Occipital lobe (tissue), 3 donors: ENCODE measurements at places on chromosomes 5 and 9. TPM values are rescaled to one million over a fixed set of nuclear protein-coding genes. Genes with fewer than 3 reads are reported as not detected.

Gene CMYA5
- 1.2 TPM for total RNA-seq

Gene RRAGA
- 56.1 TPM for total RNA-seq

GRCh38 chr9:116978155-116978554, 291.1 kb downstream of the TRIM32 start:
- no peak for DNase-seq

GRCh38 chr5:65021527-65022226, 252.9 kb downstream of the CWC27 start:
- no peak for DNase-seq

GRCh38 chr5:61142811-61143210, 19.5 kb downstream of the SMIM15 start:
- no peak for DNase-seq

- DNase-seq: peak; percentile 80
Observed at GRCh38 chr9:2016408-2017330, 1.5 kb downstream of the SMARCA2 start.

- DNase-seq: no peak
Observed at GRCh38 chr9:133257465-133257956, 17.5 kb downstream of the ABO start.

Gene ADRA1B
- 1.1 TPM for total RNA-seq

DNA sequence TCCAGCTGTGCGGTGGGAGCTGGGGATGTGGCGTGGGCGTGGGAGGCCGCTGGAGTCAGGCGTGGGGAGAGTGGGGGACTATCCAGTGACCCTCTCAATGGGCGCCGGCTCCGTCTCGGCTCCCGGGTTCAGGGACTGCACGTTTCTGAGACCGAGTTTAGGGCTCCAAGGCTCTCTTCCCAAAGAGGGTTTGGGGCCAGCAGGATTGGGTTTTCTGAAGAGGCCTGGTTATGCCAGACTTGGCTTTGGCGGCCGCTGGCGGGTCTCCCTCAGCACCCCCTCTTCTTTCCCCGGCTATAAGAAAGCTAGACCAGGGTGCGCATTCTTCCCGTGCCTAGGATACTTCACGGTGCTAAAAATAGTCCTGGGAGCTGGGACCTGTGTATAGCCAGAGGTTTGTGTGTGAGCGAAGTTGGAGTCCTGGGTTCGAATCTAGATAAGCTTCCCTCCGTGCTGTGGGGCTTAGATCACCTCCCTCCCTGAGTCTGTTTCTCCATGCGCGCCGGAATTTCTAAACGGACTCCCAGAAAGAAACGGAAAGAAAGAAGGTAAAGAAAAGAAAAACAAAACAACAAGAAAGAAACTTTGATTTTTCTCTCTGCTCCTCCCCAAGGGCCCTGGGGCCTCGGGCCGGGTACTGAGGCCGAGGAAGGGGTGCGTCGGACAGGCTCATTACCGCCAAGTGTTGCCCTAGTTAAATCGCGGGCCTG, 5.0 kb downstream of the HAND1 start:
- no peak for DNase-seq

DNA sequence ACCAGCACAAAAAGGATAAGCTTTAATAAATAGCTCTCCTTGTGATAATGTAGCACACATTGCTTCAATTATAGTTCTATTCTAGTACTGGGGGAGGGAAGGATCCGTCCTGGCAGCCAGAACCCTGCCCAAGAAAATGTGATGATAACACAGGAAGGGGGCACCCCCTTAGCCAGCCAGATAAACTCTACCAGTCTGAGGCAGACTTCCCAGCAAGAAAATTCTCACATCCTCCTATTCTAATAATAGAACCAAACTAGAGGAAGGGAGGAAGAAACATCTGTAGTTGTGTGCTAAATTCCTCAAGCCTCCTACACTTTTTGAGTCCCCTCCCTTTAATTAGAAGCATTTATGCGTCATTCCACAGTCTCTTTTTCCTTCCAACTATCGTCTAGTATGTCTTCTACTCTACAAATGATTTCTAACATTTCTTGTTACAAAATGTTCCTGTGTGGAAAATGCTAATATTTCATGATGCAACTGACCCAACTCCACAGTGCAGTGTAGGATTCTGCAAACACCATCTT, 261.0 kb downstream of the SEMA5A start:
- DNase-seq: no peak

- DNase-seq: no peak
Observed at GRCh38 chr5:5416733-5417132, 5.7 kb upstream of the ICE1 start.

Gene PKD2L2
- not detected for total RNA-seq

Gene PCDHB4
- total RNA-seq: 4.7 TPM

DNA sequence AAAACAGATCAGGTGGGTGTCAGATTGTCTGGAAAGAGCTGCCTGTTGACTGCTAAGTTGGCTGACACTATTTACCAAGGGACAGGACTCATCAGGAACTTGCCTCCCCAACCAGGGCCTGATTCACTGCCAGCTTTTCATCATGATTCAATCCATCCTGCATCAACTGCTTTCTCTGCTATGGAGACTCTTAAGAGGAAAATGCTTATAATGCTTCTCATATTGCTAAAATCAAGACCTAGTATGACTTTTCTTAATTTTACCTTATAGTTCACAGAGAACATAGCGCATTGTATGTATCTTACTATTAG, 21.3 kb downstream of the HTR4 start:
- DNase-seq: no peak

DNA sequence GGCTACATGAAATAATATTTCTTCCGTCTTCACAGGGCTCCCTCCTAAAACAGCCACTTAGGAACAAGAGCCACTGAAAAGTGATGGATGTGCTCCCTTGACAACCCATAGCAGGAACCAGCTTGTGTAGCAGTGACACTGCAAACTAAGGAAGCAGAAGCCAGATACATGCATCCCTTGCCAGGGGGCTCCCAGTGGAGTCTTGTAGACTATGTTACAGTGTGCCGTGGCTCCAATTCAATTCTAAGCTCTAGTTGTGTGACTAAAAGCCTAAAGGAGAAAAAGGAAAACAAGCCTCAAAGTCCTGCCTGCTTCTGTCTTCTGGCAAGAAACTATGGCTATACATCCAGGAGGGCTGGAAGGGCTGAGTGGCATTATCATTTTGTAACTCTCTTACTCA, 12.2 kb upstream of the TAF1L start:
- no peak for DNase-seq

DNA sequence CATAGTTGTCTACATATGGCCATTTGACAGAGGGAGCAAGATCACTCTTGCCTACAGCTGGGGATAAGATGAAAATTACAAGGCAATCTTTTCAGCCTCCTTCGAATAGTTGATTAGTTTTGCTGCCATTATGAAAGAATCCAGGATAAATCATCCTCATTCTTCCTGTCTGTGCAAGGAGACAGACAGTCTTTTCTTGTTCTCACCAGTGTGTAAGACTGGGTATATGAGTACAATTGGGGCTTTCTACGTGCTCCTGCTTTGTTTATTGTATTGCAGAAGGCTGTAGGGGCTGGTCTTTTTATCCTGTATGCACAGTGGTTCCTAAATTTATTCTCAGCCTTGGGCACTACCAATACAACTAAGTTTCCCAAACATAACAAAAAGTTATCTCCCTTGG, 76.8 kb downstream of the SPEF2 start:
- DNase-seq: no peak

Gene ANKRD31
- total RNA-seq: 0.94 TPM

DNA sequence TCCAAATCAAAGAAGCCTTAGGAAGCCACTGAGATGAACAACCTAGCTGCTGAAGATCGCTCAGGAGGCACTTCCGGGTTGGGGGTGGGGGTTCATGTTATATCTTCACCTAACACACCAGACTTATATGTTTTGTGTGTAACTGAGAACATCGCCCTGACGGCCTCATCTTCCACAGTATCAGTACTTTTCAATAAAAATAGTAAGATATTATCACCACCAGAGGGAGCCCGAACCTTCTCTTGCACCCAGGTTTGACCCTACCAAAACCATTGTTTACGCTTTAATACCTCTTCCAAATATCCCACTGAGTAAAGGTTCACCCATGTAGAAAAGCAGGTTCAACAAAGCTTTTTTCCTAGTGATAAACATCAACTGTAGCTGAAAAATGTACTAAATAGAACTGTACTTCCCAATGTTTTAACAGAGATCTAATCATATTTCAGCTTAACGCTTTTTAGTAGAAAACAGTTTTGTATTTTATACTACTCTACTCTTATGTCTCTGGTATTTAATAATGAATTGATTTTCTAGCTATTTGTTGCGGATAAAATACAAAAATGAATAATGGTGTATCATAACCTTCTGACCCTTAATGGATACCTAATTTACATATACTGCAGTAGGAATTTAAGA, 244.0 kb downstream of the EPB41L4A start:
- no peak for DNase-seq

GRCh38 chr5:57435701-57436134, 46.9 kb downstream of the ACTBL2 start:
- DNase-seq: no peak

GRCh38 chr5:119356612-119357188, 881 bp downstream of the TNFAIP8 start:
- DNase-seq: no peak
